Stimulated activated CD4-positive, alpha-beta T cell treated with anti-CD3 and anti-CD28 coated beads, Interleukin-1b, Interleukin-23, amount 100 ng/mL, for 1 hour (primary cell): ENCODE measurements at places on chromosomes 2 and 18.

DNA sequence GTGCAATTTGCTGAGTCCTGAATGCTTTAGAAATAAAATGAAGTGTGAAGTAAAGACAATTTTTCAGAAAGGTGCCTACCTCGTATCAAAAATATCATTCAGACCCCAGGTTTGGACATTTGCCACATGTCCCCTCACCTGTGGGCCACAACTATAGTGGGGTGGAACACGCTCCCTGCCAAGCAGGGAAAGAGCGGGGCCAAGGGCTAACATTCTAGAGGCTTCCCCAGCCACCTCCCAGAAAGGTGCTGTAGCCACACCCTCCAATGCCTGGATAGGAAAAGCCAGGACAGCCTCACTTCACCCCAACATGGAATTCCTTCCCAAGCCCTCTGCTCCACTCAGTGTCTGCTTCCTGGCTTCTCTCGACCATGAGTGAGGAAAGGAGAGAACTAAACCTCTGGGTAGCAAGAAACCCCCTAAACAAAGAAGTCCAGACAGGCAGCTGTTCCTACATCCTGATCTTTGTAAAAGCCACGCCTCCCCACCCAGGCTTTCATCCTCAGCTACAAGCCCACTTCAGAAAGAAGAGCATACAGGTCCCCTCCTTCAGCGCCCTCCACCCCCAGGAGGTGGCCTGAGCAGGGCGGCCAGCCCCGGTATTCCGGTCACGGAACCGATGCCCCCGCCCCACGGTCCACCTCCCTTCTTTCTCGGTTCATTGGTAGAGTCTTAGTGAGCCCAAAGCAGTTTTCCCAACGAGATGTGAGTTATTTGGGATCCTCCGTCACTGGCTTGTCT is 2.1 kb downstream of the COL6A3 start:
- no peak for DNase-seq

DNA sequence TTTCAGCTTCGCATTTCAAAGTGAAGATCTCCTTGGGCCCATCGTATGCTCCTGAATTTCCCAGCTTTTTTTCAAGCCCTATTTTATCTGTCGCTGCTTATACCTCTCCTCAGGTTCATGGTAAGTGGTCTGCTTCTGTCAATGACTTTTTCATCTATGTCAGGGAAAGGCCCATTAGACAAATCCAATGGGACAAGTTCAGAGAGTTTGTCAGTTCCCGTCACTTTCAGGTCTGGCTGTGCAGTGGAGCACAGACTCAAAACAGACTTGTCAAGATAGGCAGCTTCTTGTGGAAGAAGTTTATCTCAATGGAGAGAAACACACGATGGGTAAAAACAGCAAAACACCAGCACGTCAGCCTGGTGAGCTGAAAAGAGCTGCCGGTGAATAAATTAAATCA is 100.9 kb upstream of the KLF7 start:
- no peak for DNase-seq

DNA sequence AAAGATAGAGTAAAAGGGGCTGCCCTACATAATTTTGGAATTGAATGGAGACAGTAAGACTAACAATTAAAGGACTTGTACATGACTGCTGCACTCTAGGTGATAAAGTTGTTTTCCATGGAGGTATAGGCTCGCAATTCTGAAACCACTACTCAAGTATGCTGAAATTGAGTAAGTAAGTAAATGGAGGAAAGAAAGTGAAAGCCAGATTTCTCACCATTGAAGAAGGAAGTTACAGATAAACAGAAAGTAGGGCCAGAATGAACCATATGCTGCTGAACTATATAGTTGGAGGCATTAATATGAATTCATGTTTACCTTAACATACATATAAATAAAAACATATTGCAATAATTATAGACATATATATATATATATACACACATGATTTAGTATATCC is 225.7 kb upstream of the ST6GAL2 start:
- no peak for DNase-seq

GRCh38 chr2:85802354-85803103 is 48.7 kb downstream of the ATOH8 start:
- DNase-seq = no peak

DNA sequence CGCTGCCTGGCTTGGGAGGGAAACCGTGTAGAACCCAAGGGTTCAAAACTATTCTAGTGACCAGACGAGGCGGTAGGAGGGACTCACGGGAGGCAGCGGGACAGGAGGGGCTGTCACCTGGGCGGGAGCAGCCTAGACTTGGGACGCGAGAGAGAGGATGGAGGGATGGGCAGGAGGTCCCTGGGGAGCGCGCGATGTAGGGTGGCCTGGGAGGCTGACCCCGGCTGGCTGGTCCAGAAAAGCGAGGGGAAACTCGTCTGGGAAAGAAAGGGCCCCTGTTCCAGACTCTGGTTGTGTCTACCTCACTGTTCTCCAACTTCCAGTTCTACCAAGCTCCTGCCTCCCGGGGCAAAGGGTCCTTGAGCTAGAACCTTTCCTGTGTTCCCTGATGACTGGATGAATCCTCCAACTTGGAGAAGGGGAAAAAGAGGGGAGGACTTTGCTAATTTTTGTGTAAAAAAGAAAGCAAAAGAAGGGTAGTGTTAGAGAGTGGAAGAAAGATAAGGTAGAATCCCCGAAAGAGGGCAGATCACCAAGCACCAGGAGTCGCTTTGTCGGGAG is 1.4 kb downstream of the DOK6 start:
- no peak for DNase-seq

GRCh38 chr18:22180722-22181121 is 11.3 kb downstream of the GATA6 start:
- no peak for DNase-seq

DNA sequence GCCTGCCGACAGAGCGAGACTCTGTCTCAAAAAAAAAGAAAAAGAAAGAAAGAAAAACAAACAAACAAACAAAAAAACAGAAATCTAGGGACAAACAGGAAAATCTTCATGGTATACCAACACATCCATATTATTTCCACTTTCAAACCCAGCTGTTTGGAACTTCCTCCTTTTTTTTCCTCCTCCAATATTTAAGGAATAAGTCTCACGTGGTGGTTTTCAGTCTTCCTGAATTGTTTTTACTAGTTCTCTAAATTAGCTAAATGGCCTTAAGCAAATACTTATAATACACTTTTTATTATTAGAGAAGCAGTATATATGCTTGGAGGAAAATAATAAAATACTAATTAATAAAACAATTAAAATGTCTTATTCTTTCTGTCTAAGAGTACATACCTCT is 48.7 kb upstream of the GLS start:
- no peak for DNase-seq

GRCh38 chr18:34977838-34978532 is 63.2 kb upstream of the MAPRE2 start:
- no peak for DNase-seq

GRCh38 chr2:28370354-28370753 is 22.3 kb upstream of the FOSL2 start:
- DNase-seq = no peak
